Colonic mucosa (tissue), 4 donors: ENCODE measurements at places on chromosomes 2 and 18. TPM values are rescaled to one million over a fixed set of nuclear protein-coding genes. Genes with fewer than 3 reads are reported as not detected.
A peak's percentile ranks its signal among the peaks of the same experiment; 100 is the strongest.

- DNase-seq = no peak
These were observed 2.8 kb downstream of the CYTIP start for GRCh38 chr2:157441072-157441454.

DNA sequence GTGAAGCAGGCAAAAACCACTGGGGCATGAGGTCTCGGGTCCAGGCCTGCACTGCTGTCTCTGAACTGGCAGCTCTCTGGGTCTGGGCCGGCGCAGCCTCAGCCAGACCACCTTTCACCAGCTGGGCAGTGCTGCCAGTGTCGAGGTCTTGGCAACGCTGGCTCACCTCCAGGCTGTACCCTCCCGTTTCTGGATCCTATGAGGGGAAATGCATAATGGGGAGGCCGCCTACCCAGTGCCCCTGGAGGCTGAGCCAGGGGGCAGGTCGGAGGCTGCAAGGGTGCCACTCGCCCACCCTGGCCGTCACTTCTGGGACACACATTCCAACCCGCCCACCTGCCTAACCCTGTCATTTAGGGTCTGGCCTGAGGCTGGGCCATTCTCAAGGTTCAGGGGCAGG lies 24.6 kb downstream of the KIF1A start:
- no peak for DNase-seq

GRCh38 chr18:63850020-63850419 lies 37.5 kb upstream of the SERPINB2 start:
- no peak for DNase-seq

The ZNF396 gene
- 3.6 TPM for total RNA-seq

DNA sequence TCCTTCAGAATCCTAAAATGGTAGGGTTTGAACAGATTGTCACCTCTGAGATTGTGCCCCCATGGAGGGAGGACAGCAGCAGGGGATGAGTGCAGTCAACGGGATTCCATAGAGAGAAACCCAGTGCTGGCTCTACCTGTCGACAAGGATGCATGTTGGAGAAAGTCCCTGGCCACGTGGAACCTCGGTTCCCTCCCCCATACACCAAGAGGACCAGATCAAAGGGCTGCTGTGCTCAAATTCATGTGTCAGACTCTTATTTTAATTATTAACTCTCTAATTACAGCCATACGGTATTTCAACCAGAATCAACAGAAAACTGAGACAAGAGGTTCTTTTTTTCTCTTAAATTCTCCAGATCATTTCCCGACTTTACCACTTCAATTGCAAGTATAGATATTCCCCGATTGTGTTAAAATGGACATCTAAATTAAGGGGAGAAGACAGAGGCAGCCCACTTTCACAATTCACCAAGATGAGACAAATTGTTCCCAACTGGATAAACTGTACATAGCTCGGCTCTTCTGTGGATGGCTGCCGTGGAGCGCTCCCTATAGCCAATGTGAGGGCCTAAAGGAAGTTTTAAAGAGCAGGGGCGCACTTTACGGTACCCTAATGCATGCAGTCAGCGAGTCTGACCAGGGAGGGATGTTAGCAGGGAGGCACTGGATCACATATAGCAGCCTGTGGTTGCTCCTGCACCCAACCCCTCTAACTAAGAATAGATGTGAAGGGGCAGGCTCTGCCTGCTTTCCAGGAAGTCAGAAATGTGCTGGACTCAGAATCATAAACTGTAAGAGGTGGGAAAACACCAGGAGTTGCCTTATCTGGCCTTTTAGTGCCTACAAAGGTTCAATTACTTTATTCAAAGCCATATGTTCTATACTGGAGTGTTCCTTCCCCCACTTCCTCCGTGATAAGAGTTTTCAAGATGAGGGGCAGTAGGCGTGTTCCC lies 123.1 kb downstream of the CACNB4 start:
- no peak for DNase-seq

GRCh38 chr2:201900362-201900761 lies 94.0 kb downstream of the CDK15 start:
- DNase-seq = no peak

The DLX2 gene
- not detected for total RNA-seq

GRCh38 chr18:28113271-28114029 lies 63.5 kb downstream of the CDH2 start:
- DNase-seq = no peak

DNA sequence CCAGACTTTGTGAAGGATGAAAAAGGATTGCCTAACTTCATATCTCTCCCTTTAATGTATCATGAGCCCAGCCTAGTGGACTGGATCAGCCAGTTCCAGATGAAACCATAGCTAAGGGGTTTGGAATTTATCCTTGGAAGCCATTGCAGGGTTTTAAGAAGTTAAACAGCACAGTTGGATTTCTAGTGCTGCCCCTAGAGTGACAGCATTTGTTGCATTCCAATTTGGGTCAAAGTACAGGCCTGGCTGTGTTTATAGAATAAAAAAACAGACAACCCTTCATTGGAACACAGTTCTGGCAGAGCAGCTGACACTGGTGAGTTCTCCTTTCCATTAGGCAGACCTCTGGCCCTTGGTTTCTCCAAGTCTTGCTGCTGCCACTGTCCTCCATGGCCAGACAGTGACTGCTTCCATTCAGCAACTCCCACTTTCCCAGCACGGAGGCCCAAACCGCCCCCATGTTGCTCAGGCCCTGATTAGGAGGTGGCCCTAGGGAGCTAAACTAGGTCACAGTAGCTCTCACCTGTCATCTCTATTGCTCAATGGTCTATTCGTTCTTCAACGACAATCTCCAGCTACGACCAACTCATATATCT lies 8.0 kb downstream of the GPR39 start:
- peak; percentile 31 for DNase-seq

The KCNK3 gene
- 1.5 TPM for total RNA-seq

The FBXO48 gene
- 1.5 TPM for total RNA-seq

DNA sequence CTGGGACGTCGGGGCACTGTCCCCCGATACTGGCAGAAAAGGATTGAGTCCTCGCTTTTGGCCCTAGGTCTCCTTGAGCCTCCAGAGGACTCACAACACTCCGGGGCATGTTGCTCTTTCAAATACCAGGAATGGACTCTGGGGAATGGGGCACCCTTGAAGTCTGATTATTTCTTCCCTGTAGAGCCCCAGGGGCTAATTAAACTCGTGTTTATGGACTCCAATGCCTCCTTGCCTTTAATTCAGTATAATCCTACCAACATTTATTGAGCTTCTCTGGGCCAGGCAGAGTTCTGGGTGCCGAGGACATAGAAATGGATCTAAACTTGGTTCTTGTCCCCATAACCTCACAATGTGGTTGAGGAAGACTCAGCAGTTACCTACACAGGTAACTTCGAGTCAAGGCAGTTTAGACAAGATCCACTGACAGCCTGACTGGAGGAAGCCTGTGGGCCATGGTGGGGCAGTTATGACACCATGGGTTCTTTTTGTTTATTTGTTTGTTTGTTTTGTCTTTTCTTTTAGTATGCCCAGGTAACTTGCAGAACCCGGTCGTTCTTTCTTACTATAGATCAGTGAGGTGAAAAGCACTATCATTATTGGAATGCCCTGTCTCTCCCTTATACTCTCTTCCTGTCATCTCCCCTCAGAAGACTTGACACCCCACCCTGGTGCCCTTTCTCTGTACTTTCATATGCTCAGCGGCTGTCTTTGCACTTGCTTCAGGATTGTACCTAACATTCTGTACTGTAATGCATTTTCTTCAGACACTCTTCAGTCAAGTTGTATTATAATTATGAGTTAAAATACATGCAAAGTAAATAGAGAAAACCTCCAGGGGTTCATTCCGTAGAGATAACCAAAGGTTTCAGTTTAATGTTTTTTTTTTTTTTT lies 3.2 kb downstream of the CFLAR start:
- no peak for DNase-seq

The AGXT gene
- 6.1 TPM for total RNA-seq

The SERPINB7 gene
- not detected for total RNA-seq

DNA sequence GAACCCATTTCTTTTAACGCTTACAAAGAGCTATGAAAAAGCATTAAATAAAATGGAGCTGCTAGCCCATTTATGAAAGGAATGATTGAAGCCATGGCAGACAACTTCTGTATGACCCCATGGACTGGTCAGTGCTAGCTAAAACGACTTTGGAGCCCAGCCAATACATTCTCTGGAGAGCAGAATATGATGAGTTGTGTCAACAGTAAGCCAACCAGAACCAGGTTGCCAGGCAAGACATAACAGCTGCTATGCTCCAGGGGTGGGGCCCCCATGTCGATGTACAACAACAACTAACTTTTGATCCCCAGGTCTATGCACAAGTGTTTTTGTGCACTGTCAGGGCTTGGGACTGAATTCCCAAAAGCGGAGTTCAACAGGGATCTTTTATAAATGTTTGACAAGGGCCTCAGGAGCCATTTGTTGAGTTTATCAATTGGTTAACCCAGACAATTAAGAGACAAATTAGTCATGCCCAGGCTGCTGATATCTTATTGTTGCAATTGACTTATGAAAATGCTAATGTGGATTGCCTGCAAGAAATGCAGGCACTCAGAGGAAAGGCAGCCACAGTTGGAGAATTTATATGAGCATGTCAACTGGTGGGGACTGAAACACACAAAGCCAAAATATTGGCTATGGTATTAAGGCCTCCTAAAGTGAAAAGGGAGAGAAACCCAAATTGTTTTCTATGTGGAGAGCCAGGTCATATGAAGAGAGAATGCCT lies 64.6 kb upstream of the MYO3B start:
- no peak for DNase-seq

The PRKAG3 gene
- not detected for total RNA-seq

GRCh38 chr2:232957657-232958090 lies 55.4 kb downstream of the NGEF start:
- no peak for DNase-seq

The FRZB gene
- total RNA-seq = 12.8 TPM

The ANKRD29 gene
- total RNA-seq = 1.1 TPM

The OTOS gene
- not detected for total RNA-seq

DNA sequence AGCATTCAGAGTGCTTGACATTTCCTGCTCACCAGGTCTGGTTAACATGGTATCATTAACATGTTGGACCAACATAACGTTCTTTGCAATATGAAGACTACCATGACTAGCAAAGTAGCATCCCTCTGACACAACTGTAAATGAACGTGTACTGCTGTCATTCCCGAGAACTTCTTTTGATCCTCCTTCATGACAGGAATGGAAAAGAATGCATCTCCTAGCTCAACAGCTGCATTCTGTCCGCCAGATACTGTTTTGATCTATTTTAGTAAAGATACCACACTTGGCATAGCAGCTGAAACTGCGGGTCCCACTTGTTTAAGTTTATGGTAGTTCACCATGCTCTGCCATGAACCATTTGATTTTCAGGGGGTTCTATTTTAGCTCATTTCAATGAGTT lies 144.2 kb upstream of the PARD3B start:
- no peak for DNase-seq

GRCh38 chr2:179302764-179303571 lies 38.3 kb upstream of the SESTD1 start:
- DNase-seq = no peak

The RESP18 gene
- total RNA-seq = not detected

The TUBA4B gene
- total RNA-seq = not detected

DNA sequence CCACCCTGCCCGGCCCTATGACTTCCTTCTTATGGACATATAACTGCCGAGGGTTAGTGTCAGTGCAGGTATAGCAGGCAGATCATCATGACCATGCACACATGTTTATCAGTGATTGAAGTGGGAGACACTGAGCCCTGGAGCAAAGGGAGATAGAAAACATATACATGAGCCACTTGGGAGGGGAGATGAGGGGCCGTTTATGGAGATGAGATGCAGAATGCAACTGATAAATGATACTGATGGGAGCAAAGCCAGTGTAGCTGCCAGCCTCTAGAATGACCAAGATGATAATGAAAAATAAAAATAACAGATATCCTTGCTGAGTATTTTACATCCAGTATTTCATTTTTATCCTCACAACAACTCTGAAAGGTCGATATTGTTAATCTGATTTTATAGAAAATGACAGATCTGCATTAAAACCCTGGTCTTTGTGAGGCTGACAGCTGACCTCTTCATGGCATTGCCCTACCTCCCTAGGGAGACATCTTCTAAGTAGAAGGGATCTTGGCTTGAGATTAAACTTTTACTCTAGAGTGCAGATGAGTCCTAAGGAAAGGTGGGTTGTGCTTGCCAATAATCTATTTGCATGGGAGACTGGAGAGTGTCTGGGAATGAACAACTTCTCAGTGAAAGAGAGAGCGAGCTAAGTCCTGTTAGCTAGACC lies 178.4 kb upstream of the LHCGR start:
- no peak for DNase-seq

DNA sequence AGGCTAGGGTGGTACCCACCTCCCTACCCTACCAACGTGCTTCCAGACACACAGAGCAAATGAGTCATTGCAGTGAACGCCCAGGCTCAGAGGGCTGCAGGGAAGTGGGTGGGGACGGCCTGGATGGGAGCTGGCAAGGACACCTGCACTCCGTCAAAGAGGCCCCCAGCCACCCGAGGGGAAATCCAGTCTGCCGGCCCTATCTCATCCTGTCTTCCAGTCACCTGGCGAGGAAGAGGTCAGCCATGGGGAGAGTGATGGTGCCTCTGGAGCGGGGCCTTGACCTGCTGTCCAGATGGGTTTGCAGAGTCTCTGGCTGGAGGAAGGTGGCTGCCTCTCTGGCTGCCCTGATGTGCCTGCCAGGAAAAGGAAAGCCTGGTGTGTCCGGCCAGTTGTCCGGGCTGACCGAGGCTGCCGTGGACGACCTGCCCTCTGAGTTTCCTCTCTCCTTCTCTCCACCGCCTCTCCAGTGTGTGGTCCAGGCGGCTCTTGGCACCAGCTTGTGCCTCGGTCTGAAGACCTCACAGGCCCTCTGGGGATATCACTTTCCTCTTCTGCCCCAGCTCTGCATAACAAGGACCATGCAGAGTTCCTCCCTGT lies 209.7 kb upstream of the COPS8 start:
- DNase-seq = peak; percentile 20

DNA sequence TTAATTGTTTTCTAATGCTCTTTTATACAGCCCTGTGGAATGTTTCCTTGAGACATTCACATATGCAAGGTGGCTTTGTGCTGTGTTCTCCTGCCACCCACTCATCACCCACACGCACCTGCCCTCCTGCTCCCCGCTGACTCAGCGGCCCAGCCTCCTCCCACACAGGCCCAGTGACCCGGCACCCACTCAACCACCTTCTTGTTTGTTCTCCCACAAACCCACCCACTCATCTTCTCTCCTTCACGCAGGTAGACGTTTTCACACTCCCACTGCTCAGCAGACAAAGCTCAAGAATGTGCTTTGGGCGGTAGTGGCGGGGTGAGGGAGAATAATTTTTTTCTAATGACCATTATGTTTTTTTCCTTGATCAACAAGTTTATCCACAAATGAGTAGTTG lies 28.6 kb upstream of the NEMP2 start:
- no peak for DNase-seq

The SLC9A4 gene
- total RNA-seq = 0.15 TPM

- DNase-seq = no peak
These were observed 293.0 kb upstream of the SPHKAP start for GRCh38 chr2:228474466-228474865.

DNA sequence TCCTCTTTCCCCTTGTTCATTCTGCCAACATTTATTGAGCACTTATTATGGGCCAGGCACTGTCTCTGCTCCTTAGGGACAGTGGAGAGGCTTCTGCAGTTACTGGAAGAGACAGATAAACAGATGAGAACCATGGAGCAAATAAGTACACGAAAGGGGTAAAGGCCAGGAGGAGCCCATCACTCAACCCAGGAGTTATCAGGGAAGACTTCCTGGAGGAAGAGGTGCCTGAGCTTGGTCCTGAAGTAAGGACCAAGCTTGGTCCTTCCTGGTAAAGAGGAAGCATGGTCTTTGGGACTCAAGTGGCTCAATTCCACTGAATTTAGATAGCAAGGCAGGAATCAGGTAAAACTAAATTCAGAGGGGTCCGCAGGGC lies 1.7 kb downstream of the ACTG2 start:
- no peak for DNase-seq
